ENCODE measurements at places on chromosomes 12 and 14.

GRCh38 chr12:31206038-31206670, 119.8 kb downstream of the SINHCAF start:
- DNase-seq: peak; percentile 74

DNA sequence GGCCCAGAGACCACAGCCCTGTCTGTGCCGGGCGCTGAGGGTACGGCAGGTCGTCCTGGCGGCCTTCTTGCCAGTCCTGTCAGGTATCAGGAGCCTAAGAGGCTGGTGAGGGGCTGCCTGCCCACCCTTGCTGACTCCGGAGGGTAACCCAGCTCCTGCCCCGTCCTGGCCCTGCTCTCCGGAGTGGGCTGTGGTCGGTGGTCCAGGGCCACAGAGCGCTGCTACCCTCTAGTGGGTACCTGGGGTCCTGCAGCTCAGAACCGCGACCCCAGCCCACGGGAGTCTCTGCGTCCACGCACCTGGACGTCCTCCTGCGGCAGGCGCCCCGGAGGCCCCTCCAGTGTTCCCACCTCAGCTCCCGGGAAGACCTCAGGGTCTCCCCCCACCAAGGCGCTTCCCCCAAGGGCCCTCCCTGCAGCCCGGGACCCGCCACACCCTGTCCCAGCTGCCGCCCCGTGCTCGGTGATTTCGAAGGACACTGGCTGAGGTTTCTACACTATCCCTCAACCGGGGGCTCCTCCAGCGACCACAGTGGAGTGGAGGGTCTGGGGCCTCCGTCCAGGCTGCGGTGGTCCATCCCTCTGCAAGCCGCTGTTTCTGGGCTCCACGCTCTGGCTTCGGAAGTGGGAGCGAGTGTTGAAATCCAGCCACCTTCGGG, 75.9 kb upstream of the FBRSL1 start:
- no peak for DNase-seq

DNA sequence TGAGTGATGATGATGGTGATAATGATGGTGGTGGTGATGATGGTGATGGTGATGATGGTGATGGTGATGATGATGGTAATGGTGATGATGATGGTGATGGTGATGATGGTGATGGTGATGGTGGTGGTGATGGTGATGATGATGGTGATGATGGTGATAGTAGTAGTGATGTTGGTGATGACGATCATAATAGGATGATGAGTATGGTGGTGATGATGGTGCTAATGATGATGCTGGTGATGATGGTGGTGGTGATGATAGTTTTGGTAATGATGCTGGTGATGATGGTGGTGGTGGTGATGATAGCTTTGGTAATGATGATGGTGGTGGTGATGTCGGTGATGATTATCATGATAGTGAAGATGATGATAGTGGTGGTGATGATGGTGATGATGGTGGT, 171.5 kb upstream of the SFSWAP start:
- DNase-seq: no peak

- DNase-seq: no peak
Observed at GRCh38 chr12:117234441-117234840, 44.2 kb upstream of the FBXO21 start.

- DNase-seq: no peak
Observed at GRCh38 chr12:26378711-26379110, 183.3 kb downstream of the SSPN start.

GRCh38 chr14:76580967-76581366, 180.3 kb upstream of the VASH1 start:
- DNase-seq: no peak

- DNase-seq: no peak
Observed at GRCh38 chr14:59961518-59962062, 41.6 kb downstream of the LRRC9 start.

DNA sequence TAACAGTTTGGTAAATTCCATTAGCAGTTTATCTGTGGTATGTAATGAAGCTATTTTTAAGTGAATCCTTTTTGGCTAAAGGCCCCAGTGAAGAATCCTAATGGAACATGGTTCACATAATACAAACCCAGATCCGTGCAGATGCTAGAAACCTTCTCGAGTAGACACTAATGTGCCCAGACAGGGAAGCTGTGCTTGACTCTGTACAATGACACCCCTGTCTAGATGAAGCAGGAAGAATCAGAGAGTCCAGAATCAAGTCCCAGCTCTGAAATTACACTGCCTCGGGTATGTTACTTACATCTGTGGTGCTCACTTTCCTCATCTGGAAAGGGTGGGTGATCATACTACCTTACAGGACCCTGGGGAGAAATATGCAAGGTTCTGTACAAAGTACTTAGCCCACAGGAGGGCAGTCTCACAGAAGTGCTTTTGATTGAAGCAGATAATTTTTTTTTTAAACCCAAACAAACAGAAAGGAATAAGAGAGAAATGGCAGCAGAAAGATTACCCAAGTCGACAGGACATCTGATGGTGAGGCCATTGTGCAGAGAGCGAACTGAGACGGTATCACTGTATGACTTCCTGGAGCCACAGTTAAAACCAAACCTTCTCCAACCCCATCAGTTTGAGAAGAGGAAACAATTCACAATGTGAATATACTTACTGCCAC, 8.5 kb downstream of the CRACR2A start:
- no peak for DNase-seq

GRCh38 chr12:65282840-65283239, 4.4 kb downstream of the MSRB3 start:
- DNase-seq: no peak

DNA sequence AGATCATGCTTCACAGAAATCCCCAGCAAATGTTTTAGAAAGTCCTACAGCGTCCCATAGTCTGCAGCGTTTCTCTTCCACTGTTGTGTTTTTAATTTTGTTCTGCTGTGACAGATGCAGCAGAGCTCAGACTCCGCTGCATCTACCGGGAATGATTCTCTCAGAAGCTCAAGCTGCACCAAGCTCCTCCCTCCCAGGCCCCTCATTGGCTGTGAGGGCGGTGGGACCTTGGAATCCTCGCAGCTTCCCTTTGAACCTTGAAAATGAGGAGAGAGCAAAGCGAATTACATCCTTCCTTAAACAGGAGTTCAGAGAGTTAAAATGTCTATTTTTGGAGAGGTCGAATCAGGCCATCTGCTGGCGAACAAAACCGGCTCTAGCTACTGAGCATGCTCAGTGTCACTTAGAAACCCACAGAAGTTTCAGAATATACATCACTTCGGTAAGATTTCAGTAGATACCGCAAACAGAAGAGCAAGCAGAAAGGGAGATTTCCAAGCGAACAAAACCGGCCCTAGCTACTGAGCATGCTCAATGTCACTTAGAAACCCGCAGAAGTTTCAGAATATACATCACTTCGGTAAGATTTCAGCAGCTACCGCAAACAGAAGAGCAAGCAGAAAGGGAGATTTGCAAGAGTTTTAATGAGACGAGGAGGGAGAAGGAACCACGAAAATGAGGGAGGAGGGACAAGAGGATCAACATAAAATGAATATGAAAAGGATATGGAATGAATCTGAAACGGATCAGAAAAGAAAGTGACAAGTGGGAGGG, at the start of gene ABCD2:
TSS of gene ABCD2 (minus strand) at position 144 of the 774 bp plus-strand sequence. CDS start 188 bp downstream, outside the sequence.
- peak; percentile 89 for DNase-seq

GRCh38 chr14:105285174-105285573, 15.6 kb downstream of the BRF1 start:
- DNase-seq: no peak

- no peak for DNase-seq
Observed at GRCh38 chr14:89056394-89056793, 231.9 kb downstream of the TTC8 start.

GRCh38 chr14:36583893-36584811, 1.7 kb upstream of the NKX2-8 start:
- no peak for DNase-seq

GRCh38 chr14:51609251-51609954, 42.3 kb upstream of the FRMD6 start:
- no peak for DNase-seq

DNA sequence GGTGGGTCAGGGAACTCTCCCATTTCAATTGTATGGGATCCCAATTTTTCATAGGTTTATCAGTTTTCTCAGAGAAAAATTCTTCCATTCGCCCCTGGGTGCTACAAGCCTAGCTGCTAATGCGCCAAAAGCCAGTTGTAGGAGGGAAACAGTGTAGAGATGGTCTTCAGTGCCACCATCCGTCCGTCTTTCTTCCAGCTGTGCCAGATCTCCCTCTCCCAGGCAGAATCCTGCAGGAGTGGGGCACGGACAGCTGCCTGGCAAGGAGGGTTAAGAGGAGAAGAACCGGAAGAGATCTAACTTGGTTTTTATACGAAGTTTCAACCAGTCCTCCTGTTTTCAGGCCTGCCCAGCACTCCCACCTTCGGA, 38.9 kb upstream of the FUT8 start:
- DNase-seq: no peak

- DNase-seq: no peak
Observed at GRCh38 chr12:41289501-41289900, 101.4 kb downstream of the PDZRN4 start.

GRCh38 chr14:63478437-63478852, 64.7 kb downstream of the PPP2R5E start:
- DNase-seq: no peak

- no peak for DNase-seq
Observed at GRCh38 chr12:113896194-113896593, 69.9 kb downstream of the RBM19 start.

DNA sequence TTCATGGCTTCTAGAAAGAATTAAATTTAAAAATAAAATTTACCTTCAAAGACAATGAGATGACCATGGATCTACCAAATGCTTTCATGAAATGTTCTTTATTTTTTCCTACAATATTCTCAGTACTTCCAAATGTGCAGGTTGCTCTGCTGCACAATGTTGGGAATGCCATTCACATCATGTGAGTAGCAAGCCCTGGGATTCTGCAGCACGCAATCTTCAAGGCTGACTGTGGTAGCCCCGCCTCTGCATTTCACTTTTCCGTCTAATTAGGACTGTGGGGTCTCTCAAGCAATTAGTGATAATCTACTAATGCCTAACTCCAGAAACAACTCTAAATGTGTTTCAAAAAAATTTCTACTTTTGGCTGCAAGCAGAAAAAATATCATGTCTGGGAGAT, 13.7 kb upstream of the NTN4 start:
- DNase-seq: no peak

GRCh38 chr12:12872934-12873275, 18.5 kb upstream of the GPRC5A start:
- peak; percentile 75 for DNase-seq

DNA sequence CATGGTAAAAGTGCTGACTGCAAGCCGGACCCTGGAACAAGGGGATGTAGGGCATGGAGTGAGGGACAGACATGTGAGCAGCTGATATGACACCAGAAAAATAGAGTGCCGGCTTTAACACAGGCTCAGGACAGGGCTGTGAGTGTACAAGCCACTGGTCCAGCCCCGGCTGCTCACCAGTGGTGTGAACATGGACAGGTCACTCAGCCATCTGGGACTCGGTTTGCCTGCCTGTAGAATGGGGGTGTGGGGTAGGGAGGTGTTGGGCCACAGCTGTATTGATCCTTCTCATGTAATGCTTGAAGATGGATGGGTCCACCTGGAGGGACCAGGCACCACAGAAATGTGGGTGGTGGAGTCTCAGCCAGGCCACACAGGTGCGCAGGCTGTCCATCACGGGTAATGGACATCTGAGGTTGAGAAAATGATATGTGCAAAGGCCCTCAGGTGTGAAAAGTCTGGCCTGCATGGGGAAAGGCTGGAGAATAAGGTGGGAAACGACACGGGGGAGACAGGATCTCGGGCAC, 10.6 kb upstream of the KRT74 start:
- DNase-seq: no peak

- no peak for DNase-seq
Observed at GRCh38 chr12:6444704-6445688, at the start of gene CD27. CD27 (plus strand) TSS chr12:6444955; CDS start chr12:6445096, 141 bp downstream.

DNA sequence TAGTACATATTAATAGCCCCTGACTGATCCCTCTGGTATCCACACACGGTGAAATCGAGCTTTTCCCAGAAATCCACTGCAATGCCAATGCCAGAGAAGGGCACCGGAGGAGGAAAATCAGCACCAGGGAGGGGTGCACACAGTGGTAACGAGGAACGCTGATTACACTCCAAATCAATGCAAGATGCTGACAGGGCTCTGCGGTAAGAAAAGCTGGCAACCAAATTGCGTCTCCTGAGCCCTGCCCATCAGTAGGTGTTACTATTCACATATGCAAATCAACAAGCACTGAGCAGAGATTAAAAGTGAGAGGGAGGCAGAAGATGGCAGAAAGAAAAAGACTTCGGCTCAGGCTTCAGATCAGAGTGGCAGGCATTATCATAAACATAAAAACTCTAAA, 159.1 kb downstream of the RPS29 start:
- DNase-seq: no peak

GRCh38 chr12:132289356-132290202, 39.8 kb downstream of the GALNT9 start:
- no peak for DNase-seq

GRCh38 chr14:87122166-87122565, 870.8 kb downstream of the GALC start:
- DNase-seq: no peak

DNA sequence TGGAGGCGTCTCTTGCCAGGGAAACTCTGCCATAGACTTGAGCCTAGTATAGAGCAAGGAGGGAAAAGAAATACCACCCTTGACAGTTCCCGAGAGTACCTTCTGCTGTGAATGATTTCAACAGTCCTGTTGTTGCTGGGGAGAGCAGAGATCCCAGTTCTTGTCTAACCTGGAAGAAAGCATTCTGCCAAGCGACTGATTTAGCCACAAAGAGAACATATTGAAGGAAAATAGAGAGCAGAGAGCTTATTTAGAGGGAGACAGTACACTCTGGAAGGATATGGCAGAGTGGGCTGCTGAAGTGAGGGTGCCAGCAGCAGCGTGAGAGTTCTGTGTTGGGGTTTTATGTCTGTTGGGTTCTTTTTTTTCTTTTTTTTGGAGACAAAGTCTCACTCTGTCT, 966.9 kb upstream of the TMEM132C start:
- no peak for DNase-seq

DNA sequence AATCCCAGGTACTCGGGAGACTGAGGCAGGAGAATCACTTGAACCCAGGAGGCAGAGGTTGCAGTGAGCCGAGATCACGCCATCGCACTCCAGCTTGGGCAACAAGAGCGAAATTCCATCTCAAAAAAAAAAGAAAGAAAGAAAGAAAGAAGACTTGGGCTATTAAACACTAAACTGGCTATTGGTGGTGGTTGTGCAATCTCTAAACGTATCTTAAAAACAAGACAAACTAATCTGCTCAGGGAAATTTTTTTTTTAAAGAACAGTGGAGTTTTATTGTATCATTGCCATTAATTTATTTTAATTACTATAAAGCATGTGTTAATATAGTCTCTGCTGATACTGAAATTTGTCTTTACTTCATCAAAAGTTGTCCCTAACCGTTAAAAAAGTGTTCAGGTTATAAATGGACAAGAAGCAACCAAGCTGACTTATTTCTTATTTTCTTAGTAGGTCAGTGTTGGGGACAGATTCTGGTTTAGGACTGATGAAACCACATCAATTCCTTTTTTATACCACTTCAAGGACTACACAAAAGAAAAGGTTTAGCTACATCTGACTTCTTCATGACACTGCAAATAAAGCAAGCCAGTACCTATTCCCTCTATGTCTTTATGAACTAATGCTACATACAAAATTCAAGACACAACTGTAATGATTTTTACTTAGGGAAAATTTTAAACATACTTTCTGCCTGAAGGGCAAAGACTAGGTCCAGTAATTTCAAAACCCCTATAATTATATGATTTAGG, 68.7 kb upstream of the KRAS start:
- no peak for DNase-seq

GRCh38 chr14:94049625-94050023, 23.5 kb downstream of the OTUB2 start:
- no peak for DNase-seq

GRCh38 chr14:51576117-51576430, 75.6 kb upstream of the FRMD6 start:
- peak; percentile 57 for DNase-seq
